Fibroblast of lung (primary cell): ENCODE measurements at places on chromosomes 1 and 21. TPM values are rescaled to one million over a fixed set of nuclear protein-coding genes. Genes with fewer than 3 reads are reported as not detected.

The PRELP gene
- polyA plus RNA-seq = 2.8 and 13.9 TPM in 2 replicates

The IGSF5 gene
- polyA plus RNA-seq = not detected in 2 replicates

The HJV gene
- polyA plus RNA-seq = not detected in 2 replicates

The KRTAP20-4 gene
- not detected in 2 replicates for polyA plus RNA-seq

The STIL gene
- polyA plus RNA-seq = 6.2 and 17.1 TPM in 2 replicates

The C1orf94 gene
- polyA plus RNA-seq = 0.02 and 0.10 TPM in 2 replicates

The SPRR2F gene
- polyA plus RNA-seq = not detected in 2 replicates

The BGLAP gene
- 0.12 and 0.34 TPM in 2 replicates for polyA plus RNA-seq

The ELAPOR1 gene
- polyA plus RNA-seq = 0.30 and 0.76 TPM in 2 replicates

- peak; percentile 60 for DNase-seq
Measured at GRCh38 chr1:32612189-32612881, 38.0 kb downstream of the ZBTB8OS start.

GRCh38 chr1:29523136-29523535, 286.8 kb downstream of the PTPRU start:
- DNase-seq = no peak

- no peak for DNase-seq
Measured at GRCh38 chr1:44131411-44131810, 10.0 kb downstream of the KLF18 start.

DNA sequence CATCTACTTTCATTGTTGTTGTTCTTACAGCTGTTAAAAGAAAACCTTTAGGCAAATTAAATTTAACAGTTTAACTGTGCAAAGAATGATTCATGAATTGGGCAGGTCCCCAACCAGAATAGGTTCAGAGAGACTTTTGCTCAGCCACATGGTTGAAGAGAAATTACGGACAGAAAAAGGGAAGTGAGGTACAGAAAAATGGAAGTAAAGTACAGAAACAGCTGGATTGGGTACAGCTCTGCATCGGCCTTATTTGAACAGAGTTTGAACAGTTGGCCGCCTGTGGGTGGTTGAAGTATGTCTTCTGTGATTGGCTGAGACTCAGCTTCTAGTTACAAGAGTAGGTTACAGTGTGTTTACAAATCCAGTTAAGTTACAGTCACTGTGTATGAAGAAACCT, 210.1 kb downstream of the FGGY start:
- DNase-seq = peak; percentile 54

- DNase-seq = no peak
Measured at GRCh38 chr1:204558467-204558866, 42.3 kb downstream of the MDM4 start.

DNA sequence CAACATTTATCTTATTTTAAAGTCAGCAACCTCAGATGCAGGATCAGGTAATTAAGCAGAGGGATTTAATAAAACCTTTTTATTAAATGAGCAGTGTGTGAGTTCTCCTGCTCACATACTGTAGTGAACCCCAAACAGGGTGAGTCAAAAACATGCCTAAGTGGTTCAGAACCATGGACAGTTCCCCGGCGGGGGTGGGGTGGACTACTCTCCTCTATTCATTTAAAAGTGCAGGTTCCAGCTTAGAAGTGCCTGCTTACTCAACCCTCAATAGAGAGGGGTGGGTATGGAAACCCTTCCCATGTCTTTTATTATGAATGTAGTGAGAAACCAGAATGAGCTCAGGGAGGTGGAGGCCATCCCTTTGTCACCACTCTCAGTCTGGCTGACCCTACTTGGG, 397.9 kb downstream of the HHAT start:
- no peak for DNase-seq

DNA sequence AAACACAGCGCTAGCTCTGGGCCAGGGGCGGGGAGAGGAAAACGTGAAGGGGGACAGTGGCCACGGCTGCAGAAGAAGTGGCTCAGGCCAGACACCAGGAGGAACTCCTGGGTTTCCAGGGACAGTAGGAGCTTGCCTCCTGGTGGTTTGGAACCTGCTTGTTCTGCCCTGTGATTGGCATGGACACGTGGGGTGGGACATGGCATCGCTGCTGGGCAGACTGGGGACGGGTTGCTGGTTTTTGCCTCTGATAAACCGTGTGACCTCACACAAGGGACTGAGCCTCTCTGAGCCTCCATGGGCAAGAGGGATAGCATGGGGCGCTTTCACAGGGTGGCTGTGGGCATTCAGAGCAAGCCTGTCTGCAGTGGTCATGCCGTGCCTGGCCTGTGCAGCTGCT, 7.5 kb upstream of the PLCH2 start:
- DNase-seq = no peak

GRCh38 chr1:22282364-22282995, 139.6 kb upstream of the WNT4 start:
- DNase-seq = no peak

- no peak for DNase-seq
Measured at GRCh38 chr21:18267496-18267895, 22.9 kb downstream of the CHODL start.

- no peak for DNase-seq
Measured at GRCh38 chr1:156746406-156746727, 5.1 kb downstream of the HDGF start.

DNA sequence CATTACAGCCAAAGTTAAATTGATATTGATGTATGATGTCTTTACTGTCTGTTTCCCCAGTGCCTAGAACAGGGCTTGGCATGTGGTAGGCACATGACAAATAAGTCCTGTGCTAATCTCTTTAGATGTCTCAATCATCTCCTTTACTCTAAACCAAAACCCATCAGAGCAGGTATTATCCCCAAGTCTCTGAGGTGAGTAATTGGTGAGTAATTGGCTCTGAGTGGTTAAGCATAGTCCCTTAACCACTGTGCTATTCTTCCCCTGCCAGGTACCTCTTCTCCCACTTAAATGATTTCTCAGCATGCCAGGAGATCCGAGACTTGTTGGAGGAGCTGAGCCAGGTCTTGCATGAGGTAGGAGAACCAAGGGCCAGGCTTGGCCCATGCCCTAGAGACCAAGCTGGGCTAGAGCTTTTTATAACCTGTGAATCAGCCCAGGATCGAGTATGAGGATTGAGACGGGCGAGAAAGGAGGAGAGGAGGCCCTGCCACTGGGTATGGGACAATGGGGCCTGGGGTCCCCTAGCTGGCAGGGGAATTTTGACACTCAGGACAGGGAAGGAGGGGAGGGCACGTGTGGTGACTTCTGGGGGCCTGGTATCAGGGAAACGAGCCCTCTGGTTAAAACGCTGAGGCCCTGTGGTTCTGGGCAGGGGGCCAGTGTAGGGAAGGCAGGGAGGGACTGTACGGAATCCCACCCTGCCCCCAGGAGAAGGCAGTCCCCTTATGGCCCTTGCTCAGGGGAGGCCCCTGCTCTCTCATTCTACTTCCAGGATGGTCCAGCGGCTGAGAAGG, 4.5 kb downstream of the CNKSR1 start:
- DNase-seq = peak; percentile 48

- peak; percentile 36 for DNase-seq
Measured at GRCh38 chr1:197683895-197684553, 91.3 kb downstream of the DENND1B start.

DNA sequence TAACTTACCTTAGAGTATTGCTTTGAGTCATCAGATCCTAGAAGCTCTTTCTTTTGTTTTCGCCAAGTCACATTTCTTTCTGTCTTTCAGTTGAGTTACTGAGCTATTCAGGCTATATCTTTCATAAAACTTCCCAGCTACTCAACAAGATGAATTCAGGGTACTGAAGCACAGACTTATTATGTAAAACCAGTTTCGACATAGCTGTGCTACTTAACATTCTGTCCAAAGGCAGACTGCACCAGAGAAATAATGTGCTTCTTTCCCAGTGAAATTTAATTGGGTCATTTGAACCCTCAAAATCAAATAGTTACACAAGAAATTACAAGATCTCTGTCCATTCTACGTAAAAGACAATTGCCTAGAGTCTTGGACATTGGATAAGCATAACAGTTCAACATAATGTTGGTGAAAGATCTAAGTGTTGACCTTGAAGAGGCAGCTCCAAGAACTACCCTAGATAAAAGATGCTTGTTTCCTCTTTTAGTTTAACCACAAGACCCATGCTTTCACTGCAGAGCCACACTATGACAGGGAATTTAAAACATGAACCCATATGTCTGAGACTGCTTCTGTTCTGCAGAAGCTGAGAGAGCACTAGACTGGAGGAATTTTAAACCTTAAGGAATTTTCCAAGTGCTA, 163.2 kb downstream of the LRRC40 start:
- peak; percentile 29 for DNase-seq

DNA sequence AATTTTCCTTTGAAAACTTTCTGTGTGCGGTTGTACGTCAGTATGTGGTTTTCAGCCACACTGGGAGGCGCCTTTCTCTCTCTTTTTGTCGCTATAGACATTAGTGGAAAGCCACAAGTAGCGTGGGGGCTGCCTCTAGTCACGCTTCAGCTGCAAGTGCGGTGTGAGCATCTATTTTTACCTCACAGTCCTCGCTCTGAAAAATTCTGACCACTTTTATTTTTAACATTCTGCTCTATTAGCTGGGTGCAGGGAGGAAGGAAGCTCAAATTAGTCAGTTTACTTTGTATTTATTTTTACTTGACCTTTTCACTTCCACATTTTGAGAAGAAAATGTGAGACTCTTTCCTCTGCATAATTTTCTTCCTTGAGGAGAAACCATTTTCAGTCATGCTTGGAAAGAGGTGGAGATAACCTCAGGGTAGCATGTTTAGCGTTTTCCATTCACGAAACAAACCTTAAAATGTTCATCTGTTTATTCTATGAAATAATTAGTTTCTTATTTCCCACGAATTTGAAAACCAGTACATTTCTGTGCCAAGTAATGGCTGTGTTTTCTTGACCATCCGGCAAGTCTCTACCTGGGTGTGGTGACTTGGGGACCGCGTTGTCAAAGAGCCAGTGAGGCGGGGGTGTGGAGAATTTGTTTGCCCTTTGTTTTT, 35.6 kb downstream of the ADARB1 start:
- no peak for DNase-seq

DNA sequence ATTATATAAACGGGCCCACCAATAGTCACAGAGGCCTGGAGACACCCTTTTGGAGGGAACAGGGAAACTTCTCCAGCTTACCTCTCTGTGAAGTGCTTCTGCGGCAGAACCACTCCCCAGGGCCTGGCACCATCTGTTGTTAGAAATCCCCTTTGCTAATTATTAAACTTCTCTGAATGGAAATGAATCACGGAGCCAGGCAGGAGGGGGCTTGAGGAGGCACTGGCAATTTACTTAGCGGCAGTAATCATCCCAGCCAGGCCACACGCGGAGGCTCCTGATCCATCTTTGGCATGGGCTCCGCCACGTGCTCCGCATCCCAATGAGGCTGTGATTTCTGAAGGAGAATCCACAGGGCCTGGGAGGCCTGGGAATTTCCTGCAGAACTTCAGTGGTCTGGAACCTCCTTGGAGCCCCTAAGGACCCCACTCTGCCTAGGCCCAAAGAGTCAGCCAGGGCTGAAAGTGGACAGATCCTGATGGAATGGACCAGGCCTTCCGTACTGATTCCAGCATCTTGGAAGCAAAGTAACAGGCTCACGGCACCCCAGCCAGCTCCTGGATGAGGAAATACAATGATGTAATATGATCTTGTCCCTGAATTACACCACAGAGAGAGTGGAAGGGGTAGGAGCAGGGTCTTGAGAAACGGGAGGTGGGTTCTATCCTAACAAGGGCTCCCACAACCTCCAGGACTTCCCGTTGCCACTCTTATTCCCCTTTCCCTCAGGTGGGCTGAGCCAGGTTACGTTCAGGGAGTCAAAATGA, 62.3 kb downstream of the GRIK3 start:
- no peak for DNase-seq

DNA sequence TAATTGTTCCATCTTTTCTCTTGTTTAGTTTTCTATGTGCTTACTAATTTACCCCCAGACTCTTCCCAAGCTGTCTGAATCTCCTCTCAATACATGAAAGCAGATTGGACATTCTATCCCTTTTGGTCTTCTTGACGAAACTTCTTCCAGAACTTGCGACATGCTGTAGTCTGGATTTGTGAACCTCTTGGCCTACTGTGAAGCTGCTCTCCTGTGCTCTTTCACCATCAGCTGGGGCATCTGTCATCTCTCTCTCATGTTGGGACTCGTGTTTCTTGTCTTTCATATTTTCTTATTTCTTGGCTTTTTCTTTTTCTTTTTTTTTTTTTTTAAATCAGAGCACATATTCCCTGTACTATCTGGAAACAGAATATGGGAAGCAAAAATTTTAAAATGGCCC, 6.8 kb downstream of the CPT2 start:
- no peak for DNase-seq

DNA sequence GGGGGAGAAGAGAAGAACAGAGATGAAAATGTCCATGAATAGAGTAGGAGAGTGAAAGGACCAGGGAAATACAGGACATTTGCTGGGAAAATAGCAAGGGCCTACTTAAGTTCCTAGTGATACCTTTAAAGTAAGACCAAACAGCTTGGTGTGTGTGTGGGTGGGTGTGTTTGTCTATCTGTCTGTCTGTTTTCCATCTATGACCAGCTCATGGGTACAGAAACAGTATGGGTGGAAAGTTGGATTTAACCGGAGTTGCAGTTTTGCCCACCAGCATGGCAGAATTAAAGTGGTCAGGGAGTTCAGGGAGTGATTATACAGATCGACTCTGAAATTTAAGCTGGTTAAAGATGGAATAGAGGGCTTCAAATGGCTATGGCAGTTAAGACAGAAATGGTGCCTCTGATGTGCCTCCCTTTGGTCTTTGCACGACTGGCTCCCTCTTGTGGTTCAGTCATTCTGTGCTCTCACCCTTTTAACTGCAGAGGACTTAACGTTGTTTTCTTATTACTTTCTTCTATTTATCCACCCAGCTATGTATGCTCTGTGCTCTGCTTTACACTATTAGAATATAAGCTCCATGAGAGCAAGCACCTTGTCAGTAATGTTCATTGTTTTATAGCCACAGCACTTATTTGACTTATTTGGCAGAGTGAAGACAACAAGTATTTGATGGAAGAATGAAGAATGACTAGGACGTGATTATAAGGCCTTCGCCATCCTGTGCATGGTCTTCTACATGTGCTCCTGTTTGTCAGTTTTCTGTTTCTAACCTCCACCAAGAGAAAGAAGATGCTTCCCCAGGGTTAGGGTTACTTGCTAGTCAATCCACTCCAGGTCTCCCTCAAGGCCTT, 72.7 kb upstream of the AK4 start:
- DNase-seq = peak; percentile 76

DNA sequence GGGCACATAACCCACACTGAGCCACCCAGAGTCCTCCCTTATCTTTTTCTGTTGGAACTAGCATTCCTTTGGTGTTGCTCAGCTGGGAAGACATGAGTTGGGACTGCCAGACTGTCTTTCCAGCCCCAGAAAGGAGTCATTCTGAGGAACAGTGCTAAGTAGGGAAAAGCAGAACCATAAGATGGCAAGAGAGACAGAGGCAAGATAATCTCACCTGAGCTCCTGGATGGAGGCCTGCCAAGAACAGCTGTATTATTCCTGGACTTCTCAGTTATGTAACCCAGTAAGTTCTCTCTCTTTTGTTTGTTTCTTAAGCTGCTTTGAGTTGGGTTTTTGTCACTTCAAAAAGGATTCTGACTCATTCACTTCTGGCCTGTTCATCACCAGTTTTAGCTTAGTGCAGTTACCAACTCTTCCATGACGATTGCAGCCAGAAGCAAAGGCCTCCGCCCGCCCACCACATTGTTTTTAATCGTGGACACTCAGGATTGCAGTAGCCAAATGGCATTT, 134.4 kb downstream of the OMA1 start:
- DNase-seq = peak; percentile 19

- DNase-seq = peak; percentile 62
Measured at GRCh38 chr1:232472485-232473041, 157.4 kb downstream of the SIPA1L2 start.
